ENCODE measurements at places on chromosomes 7 and 10. TPM values are rescaled to one million over a fixed set of nuclear protein-coding genes. Genes with fewer than 3 reads are reported as not detected.

Gene CXCL12
- not detected for polyA plus RNA-seq

Gene CELF2
- 162 TPM for polyA plus RNA-seq

Gene TRIM73
- 0.73 TPM for polyA plus RNA-seq

Gene ZNF107
- polyA plus RNA-seq: 6.2 TPM

DNA sequence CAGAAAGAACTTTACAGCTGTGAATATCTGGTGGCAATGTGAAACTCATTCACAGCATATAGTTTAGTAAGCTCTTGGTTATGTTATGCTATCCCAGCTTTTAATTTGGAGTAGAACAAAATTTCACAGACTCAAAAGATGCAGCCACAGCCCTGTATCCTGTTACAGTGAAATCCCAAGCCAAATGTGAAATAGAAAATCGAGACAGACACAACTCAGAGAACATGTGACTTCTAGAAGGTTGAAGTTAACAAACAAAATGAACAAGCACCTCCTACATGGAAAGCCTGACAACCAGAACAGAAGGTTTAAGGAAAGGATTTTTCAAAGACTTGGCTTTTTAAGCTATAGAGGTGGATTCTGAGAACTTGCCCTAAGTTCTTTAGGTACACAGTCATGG lies 39.6 kb downstream of the JAZF1 start:
- no peak for DNase-seq

- no peak for DNase-seq
Observed at GRCh38 chr10:81019029-81019890, 481.6 kb downstream of the SH2D4B start.

DNA sequence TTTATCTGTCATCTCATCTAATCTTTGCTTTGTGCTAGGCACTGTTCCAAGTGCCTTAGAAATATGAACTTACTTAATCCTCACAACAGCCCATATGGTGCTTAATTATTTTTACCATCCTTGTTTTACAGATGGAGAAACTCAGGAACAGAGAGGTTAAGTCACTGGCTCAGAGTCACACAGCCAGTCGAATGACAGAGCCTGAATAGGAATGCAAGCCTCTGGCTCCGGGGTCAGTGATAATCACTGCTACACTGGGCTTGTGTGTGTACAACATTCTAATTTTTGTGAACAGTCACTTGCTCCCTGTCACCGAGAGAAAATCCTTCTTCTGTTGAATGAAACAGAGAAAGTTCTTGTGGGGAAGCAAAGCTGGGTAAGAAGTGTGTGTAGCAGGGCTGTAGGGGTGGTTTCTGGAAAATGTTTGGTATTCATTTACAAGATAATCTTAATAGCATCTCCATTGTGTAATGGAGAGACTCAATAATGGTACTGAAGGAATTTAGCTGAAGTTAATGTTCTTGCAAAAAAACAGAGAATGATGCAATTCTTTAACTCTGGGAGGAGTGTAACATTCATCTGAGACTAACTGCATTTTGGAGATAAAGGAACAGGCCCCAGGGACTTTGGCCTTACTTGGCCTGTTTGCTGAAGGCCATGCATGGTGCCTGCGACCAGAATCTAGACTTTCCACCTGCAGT lies 290.6 kb downstream of the FRMD4A start:
- DNase-seq: no peak

DNA sequence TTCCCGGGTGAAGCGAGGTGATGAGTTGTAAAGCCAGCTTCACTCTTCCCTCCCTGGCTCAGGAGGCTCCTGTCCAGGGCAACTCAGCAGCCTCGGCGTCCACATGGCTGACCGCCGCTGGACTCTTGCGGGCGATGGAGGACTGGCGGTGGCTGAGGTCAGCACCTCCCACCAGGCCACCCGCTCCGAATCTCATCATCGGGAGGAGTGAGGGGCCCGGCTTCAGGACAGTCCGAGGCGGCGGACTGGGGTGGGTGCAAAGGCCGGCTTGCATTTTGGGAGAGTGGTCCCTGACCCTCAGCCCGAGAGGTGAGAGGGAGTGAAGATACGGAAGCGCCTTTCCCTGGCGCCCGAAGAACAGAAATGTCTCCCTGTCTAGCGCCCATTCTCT lies 759 bp downstream of the DNAJB12 start:
- DNase-seq: no peak

DNA sequence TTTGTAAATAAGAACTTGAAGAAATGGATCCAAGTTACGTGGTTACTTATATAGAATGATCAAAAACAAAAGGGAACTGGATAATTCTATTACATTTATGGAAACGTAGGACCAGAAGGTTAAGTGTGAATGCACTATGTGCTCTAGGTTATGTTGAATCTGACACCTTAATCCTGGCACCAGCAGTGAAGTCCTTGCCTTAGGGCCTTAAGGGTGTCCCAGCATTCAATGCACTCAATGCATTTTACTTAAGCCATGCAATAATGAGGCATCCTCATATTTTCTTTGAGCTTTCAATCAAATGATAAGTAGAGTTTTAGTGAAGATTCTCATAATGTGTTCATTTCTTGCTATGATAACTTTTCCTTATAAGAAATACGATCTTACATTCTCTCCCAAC lies 178.3 kb upstream of the AGR3 start:
- no peak for DNase-seq

DNA sequence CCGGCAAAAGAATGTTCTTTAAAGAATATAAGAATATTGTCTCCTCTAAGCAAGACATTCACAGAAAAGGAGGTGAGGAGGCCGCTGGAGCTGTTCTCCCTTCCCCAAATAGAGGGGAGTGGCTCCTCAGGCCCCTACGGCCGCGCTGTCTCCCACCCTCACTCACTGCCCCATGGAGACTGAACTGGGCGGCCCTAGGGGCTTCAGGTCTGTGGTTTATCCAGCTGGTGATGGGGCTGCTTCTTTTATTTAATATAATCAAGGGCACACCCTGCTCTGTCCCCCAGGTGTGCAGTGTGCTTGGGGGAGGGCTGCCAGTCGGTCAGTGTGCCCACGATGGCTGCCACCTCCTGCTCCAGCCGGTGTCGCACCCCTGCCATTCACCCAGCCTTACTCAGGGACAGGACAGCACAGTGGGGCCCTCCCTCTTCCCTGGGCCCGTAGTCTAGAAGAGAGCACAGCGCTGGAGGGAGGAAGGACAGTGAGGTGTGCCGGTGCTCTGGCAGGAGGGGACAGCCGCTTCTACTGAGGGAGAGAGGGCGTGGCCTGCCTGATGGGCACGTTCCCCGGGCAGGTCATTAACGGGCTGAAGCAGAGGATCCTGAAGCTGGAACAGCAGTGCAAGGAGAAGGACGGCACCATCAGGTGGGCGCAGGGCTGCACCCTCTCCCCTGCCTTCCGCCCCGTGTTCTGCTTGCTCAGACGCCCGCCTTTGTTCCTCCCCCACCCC lies 23.4 kb downstream of the IQCE start:
- no peak for DNase-seq

- no peak for DNase-seq
Observed at GRCh38 chr7:114206688-114207087, 207.9 kb upstream of the FOXP2 start.

DNA sequence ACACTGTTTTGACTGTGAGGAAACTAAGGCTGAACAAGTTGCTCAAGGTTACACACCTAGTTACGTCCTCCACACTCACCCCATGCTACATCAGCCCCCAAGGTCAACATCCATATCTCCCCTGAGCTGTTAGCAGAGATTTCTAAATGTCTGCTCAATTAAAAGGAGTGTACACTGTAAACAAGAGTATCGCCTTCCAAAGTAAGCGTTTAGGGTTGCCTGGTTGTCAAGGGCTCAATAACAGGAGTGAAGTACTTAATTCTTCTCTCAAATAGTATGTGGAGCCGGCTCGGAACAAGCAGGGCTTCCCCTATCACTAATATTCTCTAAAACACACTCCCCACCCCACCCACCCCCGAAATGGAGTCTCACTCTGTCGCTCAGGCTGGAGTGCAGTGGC lies 412.8 kb upstream of the GALNT17 start:
- DNase-seq: no peak

DNA sequence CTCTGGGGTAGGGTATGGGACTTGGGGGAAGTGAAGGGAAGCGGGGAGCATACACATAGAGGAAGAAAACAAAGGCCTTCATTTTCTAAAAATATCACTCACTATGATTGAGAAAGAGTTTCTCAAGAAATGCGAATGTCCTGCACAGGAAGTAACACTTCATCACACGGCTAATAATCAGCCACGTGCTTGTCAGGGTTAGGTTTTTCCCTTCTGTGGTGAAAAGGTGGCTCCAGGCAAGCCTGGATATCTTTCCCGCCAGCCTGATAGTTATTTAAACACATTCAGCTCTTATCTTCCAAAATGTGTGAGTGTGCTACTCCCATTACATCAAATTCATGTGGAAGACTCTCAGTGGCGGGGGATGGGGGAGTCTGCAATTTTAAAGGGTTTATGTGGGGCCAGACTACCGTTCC lies 166.4 kb upstream of the ADO start:
- no peak for DNase-seq

DNA sequence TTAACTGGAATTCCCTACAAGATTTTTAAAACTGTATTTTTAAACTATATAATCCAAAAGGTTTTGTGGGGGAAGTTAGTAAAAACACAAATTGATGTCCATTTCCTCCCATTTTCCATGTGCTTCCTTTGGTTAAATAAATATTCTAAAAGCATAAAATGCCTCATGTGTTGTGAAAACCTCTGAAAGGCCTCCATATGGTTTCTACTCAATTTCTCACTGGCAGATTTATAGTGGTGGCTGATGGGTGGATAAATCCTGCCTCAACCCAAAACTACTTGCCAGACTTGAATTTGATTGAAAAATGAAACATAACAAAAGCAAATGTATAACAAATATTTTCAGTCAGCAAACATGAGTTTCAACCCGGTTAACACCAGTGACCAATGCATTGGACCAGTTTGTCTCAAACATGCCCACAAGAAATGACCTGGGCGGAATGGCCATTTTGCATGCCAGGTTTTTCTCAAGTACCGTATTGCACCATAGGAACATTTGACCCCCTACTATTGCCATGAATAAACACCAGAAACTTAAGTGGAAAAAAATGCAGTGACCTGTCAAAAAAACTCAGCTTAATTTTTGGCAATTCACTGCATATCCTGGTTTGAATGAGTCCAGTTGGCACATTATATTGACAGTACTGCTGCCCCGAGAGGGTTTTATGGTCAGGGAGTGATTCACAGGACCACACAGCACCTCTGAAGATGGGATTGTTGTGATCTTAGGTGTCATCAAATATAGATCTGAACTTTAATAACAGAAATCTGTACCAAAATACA lies 454.6 kb upstream of the ANKRD30A start:
- no peak for DNase-seq

DNA sequence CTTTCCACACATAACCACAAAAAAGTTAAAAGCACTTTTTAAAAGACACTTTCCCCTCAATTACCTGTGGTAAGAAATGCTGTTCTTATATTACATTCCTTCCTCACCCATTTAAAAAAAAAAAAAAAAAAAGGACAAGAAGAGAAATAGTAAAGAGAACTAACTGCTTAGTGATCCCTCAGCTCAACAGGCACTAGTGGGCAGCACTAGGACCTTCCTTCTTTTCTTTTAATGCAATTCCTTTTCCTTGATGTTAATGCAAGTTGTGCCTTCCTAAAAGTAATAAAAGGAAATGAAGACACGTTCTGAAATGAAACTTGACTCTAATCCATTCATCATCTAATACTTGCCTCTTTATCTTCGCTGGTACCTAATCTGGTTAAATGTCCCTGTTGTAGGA lies 189.7 kb downstream of the TCF7L2 start:
- DNase-seq: no peak

DNA sequence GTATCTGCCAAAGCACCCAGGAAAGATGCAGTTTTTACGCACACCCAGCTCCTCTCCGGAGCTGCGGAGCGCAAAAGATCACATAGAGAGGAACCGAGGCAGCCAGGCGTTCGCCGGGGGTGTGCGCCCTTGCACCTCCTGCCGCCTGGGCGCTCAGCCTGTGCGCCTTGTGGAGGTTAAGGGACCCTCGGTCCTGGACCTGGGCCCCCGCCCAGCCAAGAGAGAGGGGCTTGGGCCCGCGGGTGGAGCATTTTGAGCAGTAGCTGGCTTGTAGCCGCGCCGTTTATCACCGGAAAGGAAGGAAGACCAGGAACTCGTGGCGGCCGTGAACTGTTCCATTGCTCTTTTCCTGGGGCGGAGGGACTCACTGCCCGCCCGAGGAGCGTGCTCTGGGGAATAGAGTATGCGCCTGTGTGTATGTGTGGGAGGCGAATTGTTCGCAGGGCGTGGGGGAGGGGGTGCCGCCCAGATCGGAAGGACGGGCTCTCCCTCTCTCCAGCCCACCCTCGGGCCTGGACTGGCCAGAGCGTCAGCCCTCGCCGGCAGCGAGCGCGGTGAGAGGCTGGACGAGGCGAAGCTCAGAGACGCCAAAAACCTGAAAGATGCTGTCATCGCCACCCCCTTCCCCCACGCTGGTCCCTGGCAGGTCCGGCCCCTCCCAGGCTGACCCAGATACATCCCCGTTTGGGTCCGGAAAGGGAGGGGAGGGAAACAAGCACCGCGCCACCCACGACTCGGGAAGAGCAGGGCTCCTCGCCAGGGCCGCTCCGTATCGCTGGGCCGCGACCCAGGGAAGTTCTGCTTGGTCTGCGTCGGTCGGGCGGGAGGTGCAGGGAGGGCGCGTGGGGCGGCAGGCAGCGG lies 1.2 kb upstream of the WNT2 start:
- DNase-seq: no peak

DNA sequence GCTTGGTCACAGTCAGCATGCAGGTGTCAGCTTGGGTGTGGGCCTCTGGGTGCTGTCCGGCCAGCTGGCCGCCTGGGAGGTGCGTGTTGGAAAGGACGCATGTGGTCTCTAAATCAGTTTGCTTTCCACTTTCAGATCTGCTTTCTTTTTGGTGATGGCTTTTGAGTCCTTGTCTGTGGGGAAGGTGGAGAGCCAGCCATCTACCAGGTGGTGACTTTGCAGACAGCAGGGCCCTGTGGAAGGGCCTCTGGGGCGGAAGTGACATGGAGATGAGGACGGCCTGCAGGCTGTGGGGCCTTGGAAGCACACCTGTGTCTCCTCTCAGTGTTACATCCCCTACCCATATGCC lies 59.4 kb downstream of the WDR37 start:
- DNase-seq: no peak

DNA sequence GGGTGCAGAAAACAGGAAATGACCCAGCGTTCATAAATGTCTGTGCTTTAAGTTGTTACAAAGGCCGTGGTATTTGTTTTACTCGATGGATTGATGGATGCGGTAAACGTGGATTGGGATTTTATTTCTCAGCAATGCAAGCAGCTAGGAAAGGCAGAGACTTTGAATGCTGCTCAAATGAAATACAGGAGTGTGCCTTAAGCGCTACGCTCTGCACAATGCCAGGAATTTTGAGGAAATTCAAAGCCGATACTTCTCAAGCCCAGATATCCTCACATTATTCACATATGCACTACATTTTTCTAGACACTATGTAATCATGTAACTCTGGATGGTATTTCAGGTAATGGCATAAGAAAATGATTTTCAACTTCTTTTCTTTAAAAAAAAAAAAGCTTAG lies 514.3 kb upstream of the ADARB2 start:
- no peak for DNase-seq

DNA sequence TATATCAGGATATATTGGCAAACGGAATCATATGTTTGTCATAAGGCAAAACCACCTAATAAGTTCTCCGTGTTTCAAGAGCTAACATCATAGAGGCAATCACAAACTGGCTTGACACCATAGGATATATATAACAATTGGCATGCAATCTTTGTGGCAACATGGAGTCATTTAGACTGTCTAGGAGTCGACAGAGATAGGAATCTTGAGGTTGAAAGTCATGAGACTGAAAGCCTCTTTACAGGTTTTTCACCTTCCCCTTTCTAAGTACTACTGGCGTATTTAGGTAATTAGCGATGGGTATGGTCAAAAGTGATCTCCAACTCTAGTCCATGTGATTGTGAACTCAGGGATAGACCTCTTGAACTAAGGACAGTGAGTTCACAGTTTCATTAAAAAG lies 63.7 kb downstream of the THSD7A start:
- DNase-seq: no peak

- DNase-seq: no peak
Observed at GRCh38 chr10:20593649-20594048, 303.5 kb downstream of the NEBL start.

Data from CD4-positive, CD25-positive, alpha-beta regulatory T cell (primary cell).